Cortex of kidney (tissue), 1 donor: ENCODE measurements at places on chromosomes 11 and 22.

- DNase-seq = no peak
Measured at GRCh38 chr22:31085493-31085824, 4.3 kb downstream of the SMTN start.

DNA sequence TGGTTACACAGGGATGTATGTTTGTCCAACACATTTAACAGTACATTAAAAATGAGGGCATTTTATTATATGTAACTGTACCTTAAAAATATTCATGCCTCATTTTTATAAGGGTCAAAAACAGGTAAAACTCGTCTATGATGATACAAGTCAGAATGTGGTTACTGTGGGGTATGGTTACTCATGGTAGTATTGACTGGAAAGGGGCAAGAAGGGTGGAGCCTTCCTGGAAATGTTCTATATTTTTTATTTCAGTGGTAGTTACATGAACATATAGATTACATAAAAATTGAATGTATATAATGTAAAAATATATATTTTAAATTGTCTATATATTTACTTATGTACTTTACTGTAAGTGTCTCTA lies 99.8 kb downstream of the STIM1 start:
- no peak for DNase-seq

- no peak for DNase-seq
Measured at GRCh38 chr11:64960719-64961118, 11.2 kb downstream of the MAJIN start.

GRCh38 chr22:19128946-19129727 lies 2.0 kb upstream of the TSSK2 start:
- no peak for DNase-seq

GRCh38 chr11:66347425-66348276 lies at the start of gene B4GAT1:
Gene B4GAT1, minus strand, starts transcription at chr11:66347629. Its CDS starts 84 bp downstream, at chr11:66347545.
- no peak for DNase-seq

GRCh38 chr11:10314199-10315072 lies 9.6 kb downstream of the ADM start:
- DNase-seq = no peak

GRCh38 chr11:67645521-67646461 lies 4.7 kb downstream of the ACY3 start:
- no peak for DNase-seq

GRCh38 chr11:12840871-12841660 lies 166.8 kb downstream of the TEAD1 start:
- DNase-seq = no peak

DNA sequence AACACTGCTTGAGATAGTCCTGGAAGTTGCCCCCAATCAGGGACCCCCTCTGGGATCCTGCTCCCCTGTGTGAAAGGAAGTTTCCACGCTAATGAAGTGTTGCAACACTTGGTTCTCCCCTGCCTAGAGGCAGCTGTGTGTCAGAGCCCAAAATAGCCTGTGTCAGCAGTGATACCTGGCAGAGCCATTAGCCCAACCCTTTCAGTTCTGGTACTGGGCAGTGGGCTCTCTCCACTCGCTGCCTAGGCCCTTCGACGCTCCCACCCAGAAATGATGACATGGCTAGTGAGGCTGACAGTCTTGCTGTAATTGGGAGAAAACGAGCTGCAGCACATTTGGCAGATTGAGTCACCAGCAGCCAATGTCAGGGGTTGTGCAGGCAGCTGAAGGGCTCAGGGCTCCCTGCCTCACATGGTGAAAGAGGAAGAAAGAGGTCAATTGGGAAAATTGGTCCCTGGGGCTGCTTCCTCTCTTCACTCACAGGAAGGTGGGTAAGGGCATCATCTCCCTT lies 1.4 kb upstream of the NXF1 start:
- DNase-seq = no peak

DNA sequence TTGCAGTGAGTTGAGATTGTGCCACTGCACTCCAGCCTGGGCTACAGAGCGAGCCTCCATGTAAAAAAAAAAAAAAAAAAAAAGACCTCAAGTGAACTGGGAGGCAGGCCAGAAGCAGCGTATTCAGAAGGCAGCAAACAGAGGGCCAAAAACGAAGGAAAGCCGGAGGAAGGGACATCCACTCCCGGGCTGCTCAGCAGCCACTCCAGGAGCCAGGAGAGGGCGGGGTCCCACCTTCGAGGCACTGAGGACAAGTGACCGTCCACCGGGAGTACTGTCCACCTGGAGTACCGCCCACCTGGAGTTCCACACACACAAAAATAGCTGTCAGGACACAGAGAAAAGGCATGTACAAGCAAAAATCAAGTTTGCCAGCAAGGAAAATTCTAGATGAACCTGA lies 5.5 kb downstream of the TOLLIP start:
- no peak for DNase-seq

DNA sequence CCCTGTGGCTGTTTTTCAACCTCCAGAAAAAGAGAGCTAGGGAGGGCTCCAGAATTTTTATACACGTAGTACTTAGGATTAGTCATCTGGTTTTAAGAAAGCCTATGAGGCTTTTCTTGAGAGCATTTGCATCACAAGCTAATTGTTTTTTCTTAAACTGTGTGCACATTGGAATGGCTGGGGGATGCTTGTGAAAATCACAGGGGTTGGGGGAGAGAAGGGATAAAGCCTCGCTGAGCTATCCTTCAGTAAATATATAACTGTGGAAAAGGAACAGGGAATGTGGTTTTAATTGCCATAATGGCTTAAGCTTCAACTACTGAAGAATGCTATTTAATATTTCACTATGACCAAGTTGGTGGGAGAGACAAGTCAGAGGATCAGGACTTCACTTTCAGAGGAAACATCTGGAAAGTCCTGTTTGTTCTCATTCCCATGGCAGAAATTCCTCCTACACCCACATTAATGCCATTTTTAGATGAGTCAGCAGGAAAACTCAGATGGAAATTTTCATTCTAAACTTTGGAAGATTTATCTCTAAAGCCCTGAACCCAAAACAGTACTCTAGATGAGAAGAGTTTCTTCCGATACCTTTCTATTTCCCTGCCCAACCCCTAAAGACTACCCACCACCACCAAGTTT lies 591.3 kb downstream of the LRRC4C start:
- DNase-seq = no peak

- DNase-seq = no peak
Measured at GRCh38 chr11:34458525-34458924, 19.8 kb downstream of the CAT start.
